Glutamatergic neuron (in vitro differentiated cells): ENCODE measurements at places on chromosomes 13 and 19. TPM values are rescaled to one million over a fixed set of nuclear protein-coding genes. Genes with fewer than 3 reads are reported as not detected.
A peak's percentile ranks its signal among the peaks of the same experiment; 100 is the strongest.

- H3K4me3 ChIP-seq, result no peak overlapping the region
- no peaks in the 10 kb centered on the region for H3K36me3 ChIP-seq
- no peaks in the 10 kb centered on the region for H3K4me1 ChIP-seq
- no peak overlapping the region for H3K27ac ChIP-seq
These were observed 1089.3 kb downstream of the EFNB2 start for GRCh38 chr13:105446197-105446596.

DNA sequence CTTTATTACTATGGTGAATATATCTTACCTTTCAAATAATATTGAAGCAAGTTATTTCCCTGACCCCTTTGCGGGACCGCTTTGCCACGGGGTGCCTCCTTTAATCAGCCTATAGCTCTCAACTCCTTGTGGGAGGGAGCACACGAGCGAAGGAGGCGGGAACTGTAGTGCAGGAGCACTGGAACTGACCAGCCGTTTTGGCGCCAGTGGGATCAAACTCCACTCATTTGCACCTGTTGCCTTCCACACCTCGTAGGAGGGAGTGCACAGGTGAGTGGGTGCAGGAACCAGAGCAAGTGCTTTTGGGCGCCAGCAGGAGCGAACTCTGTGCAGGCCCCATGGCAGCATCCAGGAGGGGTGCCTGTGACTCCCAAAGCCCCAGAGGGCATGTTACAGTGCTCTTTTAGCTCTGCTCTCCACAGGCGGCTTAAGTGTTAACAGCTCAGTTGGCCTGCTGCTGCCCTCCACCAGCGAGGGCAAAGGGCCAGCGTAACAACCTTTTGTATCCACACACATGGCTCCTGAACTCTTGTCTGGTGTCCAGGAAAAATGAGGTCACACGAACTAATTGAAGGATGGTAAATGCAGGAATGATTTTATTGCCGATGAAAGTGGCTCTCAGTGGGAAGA, 206.9 kb downstream of the GGACT start:
- H3K4me1 ChIP-seq, result no peaks in the 10 kb centered on the region
- no peak overlapping the region for H3K27ac ChIP-seq
- no peak for DNase-seq
- H3K27me3 ChIP-seq, result peaks cover 5% of the 10 kb centered on the region
- no peak overlapping the region for H3K4me3 ChIP-seq
- peaks cover 41% of the 10 kb centered on the region for H3K36me3 ChIP-seq

GRCh38 chr13:113842336-113843062, 21.4 kb downstream of the GAS6 start:
- H3K27ac ChIP-seq, result no peak overlapping the region
- H3K36me3 ChIP-seq, result no peaks in the 10 kb centered on the region
- peaks cover 5% of the 10 kb centered on the region for H3K27me3 ChIP-seq
- DNase-seq, result no peak
- no peak overlapping the region for H3K4me3 ChIP-seq
- peaks cover 14% of the 10 kb centered on the region for H3K4me1 ChIP-seq

- no peaks in the 10 kb centered on the region for H3K36me3 ChIP-seq
- H3K4me1 ChIP-seq, result peaks cover 8% of the 10 kb centered on the region
- no peak overlapping the region for H3K4me3 ChIP-seq
- no peak overlapping the region for H3K27ac ChIP-seq
- no peak for DNase-seq
- no peaks in the 10 kb centered on the region for H3K27me3 ChIP-seq
These were observed 523.1 kb downstream of the DCT start for GRCh38 chr13:93956426-93956825.

The NEK3 gene
- 54.8 TPM for total RNA-seq

GRCh38 chr13:93222976-93223375, 3.6 kb upstream of the GPC6 start:
- no peak for DNase-seq
- H3K27me3 ChIP-seq, result peaks cover 3% of the 10 kb centered on the region
- H3K36me3 ChIP-seq, result no peaks in the 10 kb centered on the region
- no peak overlapping the region for H3K4me3 ChIP-seq
- H3K27ac ChIP-seq, result no peak overlapping the region
- peaks cover 7% of the 10 kb centered on the region for H3K4me1 ChIP-seq

DNA sequence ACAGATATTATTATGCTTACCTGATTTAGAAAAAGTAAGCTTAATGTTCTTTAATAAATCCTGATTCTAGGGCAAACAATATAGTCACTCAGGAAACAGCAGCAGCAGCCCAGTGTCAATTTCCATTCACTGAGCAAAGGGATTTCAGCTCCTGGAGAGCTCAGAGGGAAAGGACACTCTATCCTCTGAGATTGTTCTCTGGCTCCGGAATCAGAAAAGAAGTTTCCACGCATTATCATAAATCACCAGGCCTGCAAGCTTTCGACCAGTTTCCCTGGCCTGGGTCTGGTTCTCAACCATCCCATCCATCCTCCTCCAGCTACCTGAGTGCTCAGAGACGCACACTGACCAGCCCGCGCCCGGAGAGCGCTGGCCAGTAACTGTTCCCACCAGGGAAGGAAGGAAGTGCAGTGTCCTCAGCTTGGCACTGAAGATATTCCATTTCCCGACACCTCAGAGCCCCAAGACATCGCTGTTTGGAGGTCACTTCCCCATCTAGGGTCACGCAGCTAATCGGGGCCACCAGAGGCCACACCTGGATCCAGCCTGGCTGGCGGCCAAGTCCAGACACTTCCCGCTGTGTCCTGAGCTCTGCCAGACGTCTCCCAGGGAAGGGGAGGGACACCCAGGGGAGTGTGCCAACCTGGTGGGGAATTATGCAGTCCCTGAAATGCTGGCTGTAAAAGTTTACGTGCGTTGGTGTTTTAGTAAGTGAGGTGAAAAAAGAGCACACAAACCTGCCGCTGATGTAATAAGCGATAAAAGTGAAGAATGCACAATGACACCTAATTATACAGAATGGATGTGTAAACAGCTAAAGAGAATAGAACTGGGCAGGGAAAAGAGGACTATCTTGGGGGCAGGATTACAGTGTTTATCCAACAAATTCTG, 29.1 kb downstream of the EPS15L1 start:
- no peaks in the 10 kb centered on the region for H3K36me3 ChIP-seq
- H3K4me3 ChIP-seq, result peak overlapping the region; percentile 11
- H3K27me3 ChIP-seq, result peaks cover 6% of the 10 kb centered on the region
- no peak for DNase-seq
- peak overlapping the region; percentile 17 for H3K27ac ChIP-seq

DNA sequence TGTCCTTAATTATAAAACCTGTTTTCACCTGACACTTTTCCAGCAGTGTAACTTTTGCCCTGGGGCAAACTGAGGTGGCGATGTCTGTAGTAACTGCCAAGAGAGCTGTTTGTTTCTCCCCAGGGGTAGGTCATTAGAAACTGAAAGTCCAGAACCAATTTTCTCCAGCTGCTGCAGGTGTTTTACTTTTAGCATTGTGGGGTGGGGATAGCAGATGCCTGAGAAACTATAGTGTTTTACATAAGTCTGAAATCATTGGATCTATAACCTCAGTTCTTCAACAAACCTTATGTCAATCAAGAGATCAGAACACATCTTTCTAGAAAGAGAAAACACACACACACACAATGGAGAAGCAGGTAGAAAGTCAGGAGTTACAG, 92.7 kb downstream of the LHFPL6 start:
- H3K27me3 ChIP-seq, result no peaks in the 10 kb centered on the region
- no peaks in the 10 kb centered on the region for H3K4me1 ChIP-seq
- H3K4me3 ChIP-seq, result no peak overlapping the region
- no peak for DNase-seq
- no peak overlapping the region for H3K27ac ChIP-seq

DNA sequence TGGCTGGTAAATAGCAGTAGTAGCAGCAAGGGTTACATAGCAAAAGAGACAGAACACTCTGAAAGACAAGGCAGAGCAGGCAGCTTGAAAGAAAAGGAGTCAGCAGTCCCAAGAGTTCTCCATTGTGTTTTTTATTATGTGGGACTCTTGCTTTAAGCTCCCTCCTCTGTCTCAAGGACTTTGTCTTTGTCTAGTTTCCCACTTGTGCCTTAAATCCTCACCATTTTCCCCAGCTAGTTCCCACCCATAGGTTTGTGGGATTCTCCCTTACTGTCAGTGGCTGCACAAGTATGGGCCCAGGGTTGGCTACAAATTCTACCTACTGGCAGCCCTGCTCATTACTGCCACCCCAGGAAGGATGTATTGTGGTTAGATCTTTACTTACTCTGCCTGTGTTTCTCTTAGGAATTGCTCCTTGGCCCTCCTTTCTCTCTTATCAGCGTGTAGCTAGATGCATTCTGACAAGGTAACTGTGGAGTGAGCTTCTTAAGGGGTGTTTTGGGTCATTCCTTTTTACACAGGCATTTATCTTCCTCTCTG, 413.4 kb upstream of the PCDH9 start:
- H3K4me1 ChIP-seq, result no peaks in the 10 kb centered on the region
- DNase-seq, result no peak
- H3K36me3 ChIP-seq, result no peaks in the 10 kb centered on the region

GRCh38 chr19:54574051-54574450, 461 bp downstream of the LILRA2 start:
- H3K4me3 ChIP-seq, result no peak overlapping the region
- DNase-seq, result no peak
- no peaks in the 10 kb centered on the region for H3K36me3 ChIP-seq
- H3K27me3 ChIP-seq, result peaks cover 2% of the 10 kb centered on the region

DNA sequence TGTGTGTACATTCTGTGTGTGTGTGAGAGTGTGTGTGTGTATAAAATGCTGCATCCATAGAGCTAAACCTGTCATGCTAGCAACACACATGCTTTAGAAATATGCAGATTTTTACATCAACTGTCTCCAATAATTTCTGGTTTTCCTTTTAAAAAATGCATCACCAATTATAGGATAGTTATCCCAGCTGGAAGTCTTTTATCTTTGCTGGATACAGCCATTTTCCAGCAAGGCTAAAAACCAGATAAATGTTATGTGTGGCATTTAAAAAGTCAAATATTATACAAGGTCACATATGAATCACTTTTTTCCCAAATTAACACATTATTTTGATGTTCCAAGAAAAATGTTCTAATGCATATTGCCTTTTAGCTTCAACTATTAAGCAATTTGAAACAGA, 202.0 kb upstream of the IPO5 start:
- no peak overlapping the region for H3K27ac ChIP-seq
- DNase-seq, result no peak
- H3K36me3 ChIP-seq, result peaks cover 5% of the 10 kb centered on the region

DNA sequence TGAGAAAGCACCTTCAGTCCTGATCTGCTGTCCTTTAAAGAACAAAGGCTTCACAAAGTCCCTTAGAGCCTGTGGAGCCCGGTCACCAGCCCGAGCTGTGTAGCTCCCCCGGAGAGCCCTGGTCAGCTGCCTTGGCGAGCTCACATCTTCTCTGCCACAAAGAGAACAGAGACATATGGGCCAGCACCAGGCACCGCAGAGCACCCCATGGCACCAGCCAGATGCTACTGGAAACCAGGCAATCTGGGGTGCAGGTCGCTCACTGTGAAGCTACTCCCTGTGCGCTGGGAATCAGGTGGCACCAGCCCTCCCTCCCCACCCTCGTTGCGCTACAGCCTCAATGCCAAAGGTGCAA, 44.3 kb upstream of the F7 start:
- peaks cover 10% of the 10 kb centered on the region for H3K4me1 ChIP-seq
- H3K36me3 ChIP-seq, result no peaks in the 10 kb centered on the region
- no peaks in the 10 kb centered on the region for H3K27me3 ChIP-seq
- no peak overlapping the region for H3K27ac ChIP-seq

The STOML3 gene
- total RNA-seq, result not detected

The KCTD4 gene
- total RNA-seq, result not detected
